ENCODE measurements at places on chromosomes 3 and 15.

DNA sequence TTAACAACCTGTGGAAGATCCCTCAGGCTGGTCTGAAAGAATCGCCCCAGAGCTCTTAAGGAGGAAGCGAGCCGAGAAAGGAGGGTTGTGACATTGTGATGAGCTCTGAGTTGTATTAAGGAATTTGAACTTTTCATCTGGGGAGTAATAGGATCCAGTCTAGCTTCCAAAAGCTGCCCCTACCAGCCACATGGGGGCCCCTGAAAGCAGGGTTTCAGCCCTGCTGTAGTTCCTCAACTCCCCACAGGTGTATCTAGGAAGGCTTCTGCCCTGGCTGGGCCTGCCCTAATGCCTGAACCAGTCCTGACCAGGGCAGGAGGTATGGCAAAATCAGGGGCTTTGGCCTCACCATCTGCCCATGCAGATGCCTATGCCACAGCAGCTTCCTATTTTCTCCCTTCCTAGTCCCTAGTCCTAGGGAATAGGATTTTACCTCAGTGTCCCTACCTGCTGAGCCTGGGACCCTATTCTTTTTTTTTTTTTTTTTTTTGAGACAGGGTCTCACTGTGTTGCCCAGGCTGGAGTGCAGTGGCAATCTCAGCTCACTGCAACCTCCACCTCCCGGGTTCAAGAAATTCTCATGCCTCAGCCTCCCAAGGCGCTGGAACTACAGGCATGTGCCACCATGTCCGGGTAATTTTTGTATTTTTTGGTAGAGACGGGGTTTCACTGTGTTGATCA lies 5.0 kb upstream of the AP3S2 start:
- DNase-seq, result peak; percentile 8

DNA sequence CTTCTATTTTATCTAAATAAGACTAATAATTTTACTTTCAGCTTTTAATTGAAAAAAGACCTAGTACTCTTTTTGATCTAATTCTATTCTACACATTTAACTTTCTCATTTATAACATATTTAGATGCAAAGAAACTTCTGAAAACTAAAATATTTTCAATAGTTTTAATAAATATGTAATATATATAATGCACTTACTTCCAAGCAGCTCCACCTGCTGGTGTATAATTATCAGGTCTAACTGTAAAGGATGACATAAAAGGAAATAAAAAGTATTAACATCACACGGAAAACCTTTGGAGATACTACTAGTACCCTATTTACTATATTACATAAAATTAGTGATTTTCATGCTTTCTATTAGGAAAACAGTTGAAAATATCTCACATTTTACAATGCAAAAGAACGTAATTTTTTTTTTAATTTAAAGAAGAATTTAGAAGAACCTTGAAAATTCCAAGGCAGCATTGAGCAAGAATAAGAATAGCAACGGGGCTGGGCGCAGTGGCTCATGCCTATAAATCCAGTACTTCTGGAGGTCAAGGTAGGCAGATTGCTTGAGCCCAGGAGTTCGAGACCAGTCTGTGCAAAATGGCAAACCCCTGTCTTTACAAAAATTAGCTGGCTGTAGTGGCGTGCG lies 10.2 kb downstream of the PLSCR5 start:
- no peak for DNase-seq

DNA sequence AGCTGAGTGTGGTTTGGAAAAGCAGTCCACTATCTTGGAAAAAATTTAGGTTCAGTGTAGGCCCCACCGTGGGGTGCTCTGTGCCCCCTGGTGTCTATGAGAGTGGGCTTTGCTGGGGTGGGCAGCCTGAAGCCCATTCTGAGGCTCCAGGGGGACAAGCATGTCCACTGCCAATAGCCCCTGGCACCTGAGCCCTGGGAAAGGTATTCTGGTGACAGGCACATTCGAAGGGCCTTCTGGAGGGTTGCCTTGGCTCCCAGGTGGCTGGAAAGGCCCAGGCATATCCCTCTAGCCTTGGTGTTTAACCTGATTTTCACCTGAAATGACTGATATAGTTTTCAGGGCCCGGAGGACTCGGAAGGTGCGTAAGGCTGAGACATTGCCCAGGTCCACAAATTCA lies 36.1 kb downstream of the SCN5A start:
- DNase-seq, result no peak

- DNase-seq, result no peak
Measured at GRCh38 chr15:101610611-101611000, 41.6 kb downstream of the TM2D3 start.

DNA sequence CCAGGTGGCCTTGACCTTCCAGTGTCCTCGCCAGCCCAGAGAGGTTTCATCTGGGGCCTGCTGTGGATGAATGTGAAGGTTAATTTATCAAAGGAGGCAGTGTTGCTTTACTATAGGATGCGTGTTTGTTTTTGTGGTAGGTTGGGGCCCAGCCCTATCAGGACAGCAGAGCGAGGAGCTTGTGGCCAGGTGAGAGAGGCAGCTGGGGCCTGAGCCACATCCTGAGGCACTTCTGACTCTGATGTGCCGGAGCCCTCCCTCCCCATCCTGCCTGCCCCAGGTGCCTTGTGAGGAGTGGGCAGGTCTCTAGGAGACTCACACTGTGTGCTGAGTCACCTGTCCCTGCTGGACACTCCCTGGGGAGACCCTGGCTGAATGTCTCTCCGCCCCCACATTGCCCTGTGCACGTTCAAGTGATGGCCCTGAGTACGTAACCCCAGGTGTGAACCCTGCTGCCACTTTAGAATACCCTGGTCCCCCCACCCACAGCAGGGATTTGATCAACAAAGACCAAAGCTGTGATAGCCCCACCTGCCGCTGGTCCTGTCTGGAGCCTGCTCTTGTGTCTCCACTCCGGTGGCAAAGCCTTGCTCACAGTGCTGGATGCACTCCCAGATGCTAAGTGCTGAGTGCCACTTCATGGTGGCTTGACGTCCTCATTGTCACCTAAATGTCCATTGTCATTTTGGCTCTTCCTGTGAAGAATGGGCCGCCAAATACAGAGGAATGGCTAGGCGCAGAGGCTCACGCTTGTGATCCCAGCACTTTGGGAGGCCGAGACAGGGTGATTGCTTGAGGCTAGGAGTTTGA lies 16.0 kb downstream of the FBLN2 start:
- DNase-seq, result no peak

- no peak for DNase-seq
Measured at GRCh38 chr15:79186616-79187015, 95.9 kb upstream of the ANKRD34C start.

DNA sequence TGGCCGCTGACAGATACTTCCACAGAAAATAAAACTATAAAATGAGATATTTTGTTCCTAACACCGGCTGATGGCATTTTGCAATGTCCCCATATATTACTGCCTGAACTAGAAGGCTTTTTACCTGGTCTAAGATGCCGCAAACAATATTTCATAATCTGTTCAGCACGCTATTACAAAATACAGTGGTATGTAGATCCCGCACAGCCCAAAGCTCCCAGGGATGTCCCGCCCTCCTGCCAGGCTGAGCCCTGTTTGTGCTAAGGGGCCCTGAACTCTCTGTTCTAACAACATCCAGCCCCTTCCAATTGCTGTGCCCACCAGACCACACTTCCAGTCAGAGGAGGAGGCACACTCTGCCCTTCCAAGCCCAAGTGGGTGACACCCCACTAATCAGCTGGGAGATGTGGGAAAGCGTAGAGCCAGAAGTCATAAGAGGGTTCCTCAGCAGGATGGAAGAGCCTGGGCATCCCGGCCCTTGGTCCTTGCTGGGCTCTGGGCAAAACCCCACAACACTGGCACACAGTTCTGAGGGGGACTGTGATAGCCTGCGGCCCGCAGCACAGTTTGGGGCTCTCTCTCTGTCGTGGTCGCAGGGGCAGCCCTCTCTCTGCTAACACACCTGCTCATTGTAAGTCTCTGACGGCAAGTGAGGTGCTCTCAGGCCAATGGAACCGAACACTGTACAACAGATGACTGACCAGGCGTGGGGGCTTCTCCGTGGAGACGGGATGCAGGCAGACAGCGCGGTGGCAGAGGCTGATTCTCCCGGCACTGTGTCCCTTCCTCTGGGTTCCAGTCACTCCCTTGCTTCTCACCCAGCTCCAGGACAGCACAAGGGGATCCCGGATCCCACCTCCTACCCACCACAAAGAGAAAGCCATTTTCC lies 55.2 kb downstream of the PCSK6 start:
- DNase-seq, result no peak

GRCh38 chr3:119585208-119585607 lies 5.9 kb downstream of the ADPRH start:
- no peak for DNase-seq

- no peak for DNase-seq
Measured at GRCh38 chr15:94722024-94722636, 490.8 kb downstream of the MCTP2 start.

- DNase-seq, result no peak
Measured at GRCh38 chr15:52523192-52523591, 5.5 kb downstream of the MYO5A start.

DNA sequence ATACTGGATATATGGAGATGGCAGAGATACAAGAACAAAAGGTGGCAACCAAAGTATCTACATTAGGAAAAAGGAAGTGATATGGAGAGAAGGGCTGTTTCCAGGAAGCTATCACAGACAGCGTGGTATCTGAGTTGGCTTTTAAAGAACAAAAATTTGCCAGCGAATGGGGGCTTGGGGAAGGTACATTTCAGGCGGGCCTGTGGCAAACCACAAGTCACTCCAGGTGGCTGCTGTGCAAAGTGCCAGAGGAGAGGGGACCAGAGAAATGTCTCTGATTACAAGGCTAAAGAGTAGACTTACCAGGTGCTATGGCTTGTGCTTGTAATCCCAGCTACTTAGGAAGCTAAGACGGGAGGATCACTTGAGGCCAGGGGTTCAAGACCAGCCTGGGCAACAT lies 91.1 kb downstream of the MSL2 start:
- no peak for DNase-seq

All from stimulated activated CD8-positive, alpha-beta memory T cell treated with anti-CD3 and anti-CD28 coated beads, Interleukin-7, amount 100 ng/mL, for 4 hours (primary cell).